ENCODE measurements at places on chromosomes 4 and X. TPM values are rescaled to one million over a fixed set of nuclear protein-coding genes. Genes with fewer than 3 reads are reported as not detected.

NLGN3 gene
- total RNA-seq = 0.69 TPM

RCHY1 gene
- 32.3 TPM for total RNA-seq

MEPE gene
- total RNA-seq = not detected

KLF8 gene
- total RNA-seq = 0.06 TPM

SLC26A1 gene
- total RNA-seq = 0.61 TPM

CTAG2 gene
- not detected for total RNA-seq

IL21 gene
- total RNA-seq = not detected

TMSB15B gene
- total RNA-seq = 7.4 TPM

JADE3 gene
- total RNA-seq = 9.6 TPM

SLC34A2 gene
- total RNA-seq = not detected

FRMD7 gene
- total RNA-seq = not detected

SMR3A gene
- total RNA-seq = not detected

DMRTC1 gene
- total RNA-seq = not detected

CLGN gene
- total RNA-seq = 69.0 TPM

EPGN gene
- 146 TPM for total RNA-seq

CXCR3 gene
- not detected for total RNA-seq

DRP2 gene
- 0.35 TPM for total RNA-seq

GYG2 gene
- total RNA-seq = 9.7 TPM

ERVMER34-1 gene
- total RNA-seq = 3.2 TPM

PRRG3 gene
- total RNA-seq = not detected

MAEA gene
- 29.9 TPM for total RNA-seq

HDAC8 gene
- total RNA-seq = 29.8 TPM

TDO2 gene
- 17.6 TPM for total RNA-seq

UBL4A gene
- 93.2 TPM for total RNA-seq

CCKAR gene
- not detected for total RNA-seq

POU3F4 gene
- total RNA-seq = not detected

ARHGEF38 gene
- total RNA-seq = 0.02 TPM

PAGE3 gene
- not detected for total RNA-seq

NDNF gene
- 0.35 TPM for total RNA-seq

HTN1 gene
- not detected for total RNA-seq

ART3 gene
- total RNA-seq = not detected

CYLC1 gene
- total RNA-seq = not detected

CWH43 gene
- total RNA-seq = not detected

CLNK gene
- total RNA-seq = not detected

EDA2R gene
- 32.2 TPM for total RNA-seq

SPANXN3 gene
- total RNA-seq = not detected

SMARCA1 gene
- total RNA-seq = 24.7 TPM

ADGRG2 gene
- 18.2 TPM for total RNA-seq

HS3ST1 gene
- total RNA-seq = 4.6 TPM

PKD2 gene
- 12.7 TPM for total RNA-seq

CXorf49 gene
- not detected for total RNA-seq

CCNB3 gene
- 0.54 TPM for total RNA-seq

RTL3 gene
- not detected for total RNA-seq

HNRNPH2 gene
- 84.2 TPM for total RNA-seq

PHOX2B gene
- total RNA-seq = not detected

DMP1 gene
- total RNA-seq = 0.02 TPM

TLL1 gene
- 0.20 TPM for total RNA-seq

SPATA4 gene
- total RNA-seq = not detected

Measured in NCI-H460 (cell line).